Astrocyte of the spinal cord (primary cell): ENCODE measurements at places on chromosomes 11 and 22.

DNA sequence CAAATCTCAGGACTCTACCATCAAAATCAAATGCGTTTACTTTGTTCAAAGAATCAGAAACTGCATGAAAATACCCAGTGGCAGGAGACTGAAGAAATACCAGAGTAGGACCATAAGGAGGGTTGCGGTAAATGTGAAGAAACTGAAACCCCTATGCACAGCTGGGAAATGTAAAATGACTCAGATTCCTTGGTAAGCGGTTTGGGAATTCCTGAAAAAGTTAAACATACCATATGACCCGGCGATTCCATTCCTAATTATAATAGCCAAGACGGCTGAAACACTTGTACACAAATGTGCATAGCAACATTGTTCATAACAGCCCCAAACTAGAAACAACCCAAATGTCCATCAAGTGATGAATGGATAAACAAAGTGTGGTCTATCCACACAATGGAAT, 114.1 kb upstream of the GRAMD1B start:
- no peak for DNase-seq

GRCh38 chr11:61293867-61294716, 1.0 kb downstream of the VWCE start:
- peak; percentile 33 for DNase-seq

DNA sequence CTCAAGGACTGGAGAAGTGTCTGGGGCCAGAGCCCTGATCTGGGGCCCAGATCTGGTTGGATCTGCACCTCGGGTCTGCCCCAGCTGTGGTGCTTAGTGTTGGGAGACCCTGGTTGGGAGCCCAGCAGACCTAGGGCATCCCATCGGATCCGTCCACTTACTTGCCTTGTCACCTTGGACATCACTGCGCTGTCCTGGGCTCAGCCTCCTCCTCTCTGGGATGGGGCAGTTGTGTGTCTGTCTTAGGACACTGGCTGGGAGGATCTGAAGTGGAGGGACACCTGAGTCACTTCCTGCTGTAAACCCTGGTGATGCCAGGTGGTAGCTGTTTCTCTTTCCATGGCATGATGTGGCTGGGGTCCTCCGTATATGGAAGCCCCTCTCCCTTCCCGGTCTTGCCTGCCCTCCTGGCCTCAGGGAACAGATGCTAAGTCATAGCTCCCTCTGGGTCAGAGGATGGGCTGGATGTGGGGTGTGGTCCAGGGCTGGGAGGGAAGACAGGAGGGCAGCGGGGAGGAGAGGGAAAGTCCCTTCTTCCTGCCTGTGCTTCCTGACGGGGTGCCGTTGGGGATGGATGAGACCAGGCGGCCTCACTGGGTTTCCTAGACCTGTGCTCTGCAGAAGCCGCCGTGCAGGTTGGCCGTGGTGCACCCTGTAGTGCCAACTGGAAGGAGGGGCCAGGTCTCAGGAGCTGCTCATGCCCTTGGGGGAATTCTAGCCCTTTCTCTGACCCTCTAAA, 12.1 kb upstream of the OMP start:
- DNase-seq, result no peak

- DNase-seq, result no peak
These were observed 50.2 kb downstream of the IGF2 start for GRCh38 chr11:2088746-2089535.

- DNase-seq, result no peak
These were observed 11.3 kb upstream of the BACE1-AS start for GRCh38 chr11:117279711-117280376.

GRCh38 chr11:58637371-58637770, 14.9 kb downstream of the CNTF start:
- no peak for DNase-seq

- DNase-seq, result peak; percentile 82
These were observed 73.4 kb downstream of the WNT7B start for GRCh38 chr22:45903355-45904135.

GRCh38 chr11:696955-697491, 1.4 kb downstream of the TMEM80 start:
- DNase-seq, result peak; percentile 87

DNA sequence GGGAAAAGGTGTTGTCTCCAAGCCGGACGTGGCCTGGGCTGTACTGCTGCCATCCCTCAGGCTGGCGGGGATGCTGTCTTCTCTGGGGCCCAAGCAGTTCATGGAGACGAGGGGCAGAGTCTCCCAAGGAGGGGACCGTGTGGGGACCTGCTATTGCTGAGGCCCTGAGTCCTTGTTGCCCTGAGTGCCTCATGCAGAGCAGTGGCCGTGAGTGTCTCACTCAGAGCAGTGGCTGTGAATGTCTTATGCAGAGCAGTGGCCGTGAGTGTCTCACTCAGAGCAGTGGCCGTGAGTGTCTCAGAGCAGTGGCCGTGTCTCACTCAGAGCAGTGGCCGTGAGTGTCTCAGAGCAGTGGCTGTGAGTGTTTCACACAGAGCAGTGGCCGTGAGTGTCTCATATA, 54.7 kb downstream of the GRAMD4 start:
- DNase-seq, result no peak

- DNase-seq, result no peak
These were observed 36.4 kb upstream of the LINC01488 start for GRCh38 chr11:69445131-69445470.

DNA sequence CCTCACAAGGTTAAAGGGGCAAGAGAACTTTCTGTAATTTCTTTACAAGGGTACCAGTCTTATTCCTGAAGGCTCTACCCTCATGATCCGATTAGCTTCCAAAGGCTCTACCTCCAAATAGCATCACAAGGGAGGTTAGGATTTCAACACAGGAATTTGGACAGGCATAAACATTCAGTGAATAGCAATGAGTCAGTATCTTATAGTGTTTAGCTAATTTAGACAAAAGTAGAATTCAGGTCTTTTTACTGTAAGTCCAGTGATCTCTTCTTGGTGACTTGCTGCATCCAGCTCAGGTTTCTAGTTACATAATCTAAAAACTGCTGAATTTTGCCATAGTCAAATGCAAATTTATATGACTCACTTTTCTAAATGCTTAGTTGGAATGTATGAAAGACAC, 1995.6 kb upstream of the RAG2 start:
- DNase-seq, result peak; percentile 18

DNA sequence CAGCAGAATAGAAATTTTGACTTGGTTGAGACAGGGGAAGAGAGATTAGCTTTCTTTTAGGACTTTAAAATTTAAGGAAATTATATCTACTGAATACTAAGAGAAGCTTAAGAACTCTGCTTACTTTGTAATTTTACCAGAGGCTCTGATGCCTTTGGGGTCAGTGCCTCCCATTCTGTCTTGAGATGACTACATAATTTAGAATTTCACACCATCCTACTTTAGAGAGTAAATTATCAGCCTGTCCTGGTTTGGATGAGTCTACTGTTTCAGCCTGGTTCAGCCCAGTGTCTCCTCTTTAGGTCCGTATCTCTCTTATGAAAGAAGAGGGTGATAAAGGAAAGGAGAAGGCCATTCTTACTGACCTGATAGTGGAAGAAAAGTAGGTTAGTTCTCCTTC, 9.8 kb downstream of the NUCB2 start:
- no peak for DNase-seq

DNA sequence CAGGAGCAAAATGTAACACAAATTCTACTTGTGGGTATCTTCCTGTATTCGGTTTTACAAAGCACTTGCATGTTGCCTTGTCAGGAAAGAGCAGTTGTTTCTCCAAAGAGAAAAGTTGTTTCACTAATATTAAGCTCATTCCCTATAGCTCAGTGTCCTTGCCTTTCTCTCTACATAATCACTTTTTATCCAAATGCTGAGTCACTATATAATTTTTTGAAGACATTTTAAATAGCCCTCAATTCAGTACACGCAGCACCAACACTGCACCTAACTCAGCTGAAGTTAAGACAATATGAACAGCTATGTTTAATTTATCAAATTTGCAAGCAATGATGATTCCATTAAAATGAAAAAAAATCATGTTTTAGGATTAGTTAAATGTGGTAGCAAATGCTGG, 14.5 kb upstream of the MRTFA start:
- no peak for DNase-seq

DNA sequence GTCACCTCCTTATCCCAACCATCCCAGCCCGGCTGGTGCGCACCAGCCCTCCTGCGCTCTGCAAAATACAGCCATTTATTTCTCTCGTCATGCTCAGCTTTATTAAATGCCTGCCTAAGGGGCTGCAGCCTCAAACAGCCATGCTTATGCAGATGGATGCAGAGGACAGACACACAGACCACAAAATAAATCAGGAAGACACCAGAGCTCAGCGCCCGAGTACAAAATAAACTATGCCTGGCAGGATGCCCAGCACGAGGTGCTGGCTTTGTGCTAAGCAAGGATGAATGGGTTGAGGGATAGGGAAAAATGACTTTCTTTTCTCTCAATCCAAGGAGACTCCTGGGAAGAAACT, 70.5 kb downstream of the RPUSD4 start:
- DNase-seq, result peak; percentile 60

- DNase-seq, result peak; percentile 48
These were observed 465.1 kb downstream of the MN1 start for GRCh38 chr22:27336151-27337090.
